T-cell (primary cell): ENCODE measurements at places on chromosomes 5 and 9.

GRCh38 chr9:126857261-126857960 is 3.0 kb upstream of the ZBTB34 start:
- H3K27me3 ChIP-seq, result no peaks in the 10 kb centered on the region
- no peaks in the 10 kb centered on the region for H3K36me3 ChIP-seq
- no peak overlapping the region for H3K4me3 ChIP-seq
- no peak overlapping the region for H3K27ac ChIP-seq
- DNase-seq, result no peak
- peaks cover 24% of the 10 kb centered on the region for H3K4me1 ChIP-seq

- no peaks in the 10 kb centered on the region for H3K4me1 ChIP-seq
- no peaks in the 10 kb centered on the region for H3K36me3 ChIP-seq
- H3K27ac ChIP-seq, result no peak overlapping the region
- no peak overlapping the region for H3K4me3 ChIP-seq
- no peak for DNase-seq
Measured at GRCh38 chr5:3598769-3599211, 3.2 kb downstream of the IRX1 start.

DNA sequence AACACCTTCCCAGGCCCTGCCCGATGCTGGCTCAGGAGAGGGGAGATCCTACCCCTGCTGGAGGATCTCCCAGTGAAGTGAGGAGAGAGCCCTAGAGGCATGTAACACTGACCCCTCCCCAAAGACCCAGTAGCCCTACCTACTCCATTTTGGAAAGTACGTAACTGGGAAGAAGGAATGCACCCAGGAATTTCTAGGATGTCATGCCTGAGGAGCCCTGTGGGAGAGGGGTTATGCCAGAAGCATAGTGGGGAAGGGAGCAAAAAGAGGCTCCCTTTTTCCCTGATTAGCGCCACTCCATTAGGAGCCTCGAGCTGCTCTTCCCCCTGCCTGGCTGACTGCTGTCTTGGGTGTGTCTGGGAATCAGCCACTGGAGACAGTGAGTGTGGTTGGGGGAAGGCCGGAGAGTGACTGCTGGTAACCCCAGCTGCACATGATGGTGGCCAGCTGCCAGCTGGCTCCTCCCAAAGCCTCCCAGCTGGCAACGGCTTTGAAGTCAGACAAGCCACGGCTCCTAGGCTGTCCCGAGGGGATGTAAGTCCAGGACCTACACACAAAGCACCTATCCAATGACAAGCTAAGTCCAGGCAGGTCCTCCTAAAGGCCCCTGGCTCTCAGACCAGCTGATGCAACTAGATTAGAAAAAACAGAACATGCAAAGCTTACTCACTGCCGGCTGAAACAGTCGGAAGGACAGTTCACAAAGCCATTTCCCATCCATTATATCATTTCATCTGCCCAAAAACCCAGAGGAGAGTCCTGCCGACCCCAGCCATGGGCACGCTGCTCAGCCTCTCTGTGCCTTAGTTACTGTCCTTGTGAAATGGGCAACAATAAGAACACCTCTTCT is 136.5 kb upstream of the ABCA1 start:
- H3K4me3 ChIP-seq, result no peak overlapping the region
- no peak for DNase-seq
- H3K27me3 ChIP-seq, result no peaks in the 10 kb centered on the region

DNA sequence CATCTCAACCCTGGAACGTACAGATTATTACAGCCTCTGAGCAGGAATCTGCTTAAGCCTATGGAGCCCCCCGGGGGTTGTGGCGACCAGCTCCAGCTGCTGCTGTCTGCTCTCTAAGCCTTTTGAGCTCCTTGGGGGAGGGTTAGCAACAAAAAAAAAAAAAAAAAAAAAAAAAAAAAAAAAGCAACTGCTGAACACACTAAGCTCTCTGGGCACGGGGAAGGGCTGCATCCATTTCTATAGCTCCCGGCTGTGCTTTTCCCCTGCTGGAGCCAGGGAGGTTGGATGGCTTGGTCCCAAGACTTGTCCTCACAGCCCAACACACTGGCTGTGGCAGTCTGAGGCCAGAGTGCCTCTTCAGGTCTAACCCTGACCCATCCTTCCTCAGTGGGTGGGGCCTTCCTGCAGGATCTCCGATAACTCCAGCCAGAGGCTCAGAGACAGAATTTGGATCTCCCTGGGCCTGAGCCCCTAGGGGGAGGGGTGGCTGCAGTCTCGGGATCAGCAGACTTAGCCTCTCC is 82.1 kb downstream of the FBN2 start:
- no peak overlapping the region for H3K27ac ChIP-seq
- no peak overlapping the region for H3K4me3 ChIP-seq

DNA sequence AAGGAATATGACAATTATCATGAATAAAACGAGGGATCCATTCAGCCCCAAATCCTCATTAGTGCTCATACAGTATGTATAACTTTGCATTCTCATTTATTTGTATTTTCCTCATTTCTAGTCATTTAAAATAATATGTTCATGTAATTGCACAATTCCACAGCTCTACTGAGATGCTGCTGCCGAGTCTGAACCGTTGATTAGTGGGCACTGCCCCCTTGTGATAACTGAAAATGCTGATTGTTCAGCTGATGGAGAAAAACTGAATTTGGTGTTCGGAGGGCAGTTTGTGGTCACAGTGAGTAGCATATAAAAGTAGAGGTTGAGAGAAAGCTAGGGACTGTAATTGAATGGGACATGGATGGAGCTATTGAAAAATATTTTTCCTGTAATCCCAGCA is 12.2 kb upstream of the GPR151 start:
- H3K36me3 ChIP-seq, result no peaks in the 10 kb centered on the region
- DNase-seq, result no peak
- no peaks in the 10 kb centered on the region for H3K4me1 ChIP-seq
- no peak overlapping the region for H3K4me3 ChIP-seq
- H3K27ac ChIP-seq, result no peak overlapping the region
- no peaks in the 10 kb centered on the region for H3K27me3 ChIP-seq

DNA sequence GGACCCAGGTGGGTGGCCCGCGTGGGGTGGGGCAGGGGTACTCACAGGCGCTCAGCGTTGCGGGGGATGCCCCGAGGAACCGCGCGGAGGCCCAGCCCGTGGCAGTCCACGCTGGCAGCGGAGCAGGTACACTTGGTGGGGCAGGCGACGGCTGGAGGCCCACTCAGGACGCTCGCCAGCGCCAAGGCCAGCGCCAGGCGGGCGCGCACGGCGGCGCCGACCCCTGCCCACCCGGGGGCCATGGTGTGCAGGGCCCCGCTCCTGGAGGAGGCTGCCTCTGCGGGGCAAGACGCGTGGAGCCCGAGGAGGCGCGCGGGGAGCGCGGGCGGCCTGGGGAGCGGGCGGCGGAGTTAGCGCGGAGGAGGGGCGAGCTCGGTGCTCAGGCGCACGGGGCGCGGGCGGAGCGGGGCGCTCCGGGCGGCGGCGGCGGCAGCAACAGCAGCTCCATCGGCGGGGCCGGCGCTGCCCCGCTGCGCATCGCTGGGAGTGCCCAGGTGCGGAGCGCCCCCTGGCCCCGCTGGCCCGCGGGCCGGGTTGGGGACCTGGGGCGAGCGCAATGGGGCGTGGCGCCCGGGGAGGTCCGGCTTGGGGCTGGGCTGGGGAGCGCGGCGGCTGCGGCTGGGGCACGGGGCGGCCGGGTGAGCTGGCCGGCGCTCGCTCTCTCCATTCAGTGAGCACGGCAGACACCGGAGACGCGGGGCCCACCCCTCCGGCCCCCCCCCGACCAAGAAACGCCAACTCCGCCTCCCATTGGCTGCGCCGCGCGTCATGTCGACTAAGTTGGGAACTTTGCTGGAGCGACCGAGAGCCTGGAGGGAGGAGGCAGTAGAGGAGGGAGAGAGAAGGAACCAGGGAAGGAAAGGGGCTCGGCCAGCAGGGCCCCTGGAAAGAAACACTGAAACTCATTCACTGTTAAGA is at the start of gene SLIT3:
SLIT3 (minus strand) TSS at position 672 of the 918 bp plus-strand sequence; CDS start at position 242, 430 bp downstream.
- no peak for DNase-seq
- H3K4me1 ChIP-seq, result no peaks in the 10 kb centered on the region
- H3K4me3 ChIP-seq, result no peak within 1 kb of the TSS

- H3K27me3 ChIP-seq, result no peaks in the 10 kb centered on the region
- no peak for DNase-seq
- no peaks in the 10 kb centered on the region for H3K4me1 ChIP-seq
- no peaks in the 10 kb centered on the region for H3K36me3 ChIP-seq
- H3K27ac ChIP-seq, result no peak overlapping the region
Measured at GRCh38 chr5:19488786-19489185, 499.2 kb downstream of the CDH18 start.

GRCh38 chr5:35990520-35990919 is 670 bp downstream of the UGT3A1 start:
- no peak for DNase-seq
- no peak overlapping the region for H3K27ac ChIP-seq
- H3K27me3 ChIP-seq, result peaks cover 11% of the 10 kb centered on the region

DNA sequence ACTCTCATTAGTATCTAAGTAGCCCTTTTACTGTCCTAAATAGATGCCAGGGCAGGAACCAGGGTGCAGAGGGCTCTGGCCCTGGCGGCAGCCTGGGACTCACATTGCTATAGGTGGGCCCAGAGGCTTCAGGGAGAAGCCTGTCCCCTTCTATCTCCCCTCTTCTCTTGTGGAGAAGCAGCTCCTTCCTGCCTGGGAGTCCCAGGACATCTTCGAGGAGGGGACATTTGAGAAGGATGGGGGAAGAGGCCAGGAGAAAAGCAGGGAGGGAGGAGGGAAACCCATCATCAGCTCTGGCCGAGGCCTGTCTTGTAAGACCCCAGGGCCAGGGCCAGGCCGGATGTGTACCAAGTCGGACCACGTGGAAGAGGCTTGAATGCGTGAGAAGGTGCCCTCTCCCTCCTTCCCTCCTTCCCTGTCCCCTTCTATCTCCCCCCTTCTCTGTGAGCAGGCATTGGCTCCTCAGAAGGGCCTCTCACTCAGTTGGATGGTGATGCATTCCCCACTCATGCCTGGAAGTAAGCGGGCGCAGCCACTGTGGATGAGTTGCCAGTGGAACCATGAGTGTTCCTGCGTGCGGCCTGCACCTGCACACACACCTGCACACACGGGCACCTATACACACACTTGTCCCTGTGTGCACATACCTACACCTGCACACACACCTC is 20.7 kb upstream of the LPCAT1 start:
- H3K27ac ChIP-seq, result no peak overlapping the region
- H3K36me3 ChIP-seq, result no peaks in the 10 kb centered on the region
- H3K27me3 ChIP-seq, result no peaks in the 10 kb centered on the region
- no peak for DNase-seq
